ENCODE measurements at places on chromosomes 5 and 9. TPM values are rescaled to one million over a fixed set of nuclear protein-coding genes. Genes with fewer than 3 reads are reported as not detected.

The FST gene
- total RNA-seq, result 11.3 TPM

The DROSHA gene
- total RNA-seq, result 36.5 TPM

The CCDC107 gene
- 11.0 TPM for total RNA-seq

The RPL37 gene
- total RNA-seq, result 183 TPM

The CDH9 gene
- not detected for total RNA-seq

DNA sequence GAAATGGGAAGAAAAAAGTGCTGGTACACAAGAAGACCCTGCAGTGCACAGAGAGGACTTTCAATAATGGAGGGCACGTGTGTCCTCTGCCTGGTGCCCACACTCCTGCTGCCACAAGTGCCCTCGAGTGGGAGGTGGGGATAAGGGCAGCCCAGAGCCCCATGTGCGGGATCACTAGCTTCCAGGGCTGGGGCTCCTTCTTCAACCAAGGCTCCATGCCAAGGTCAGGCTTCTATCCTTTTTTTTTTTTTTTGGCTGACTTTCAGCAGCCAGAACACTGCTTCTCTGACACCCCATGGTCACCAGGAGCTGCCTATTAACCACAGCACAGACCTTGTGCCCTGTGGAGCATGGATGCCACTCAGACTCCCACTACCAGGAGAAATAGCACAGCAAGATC, 7.5 kb downstream of the ACSL6 start:
- no peaks in the 10 kb centered on the region for H3K36me3 ChIP-seq
- no peaks in the 10 kb centered on the region for H3K4me1 ChIP-seq
- no peak for DNase-seq
- H3K4me3 ChIP-seq, result no peak overlapping the region
- no peak overlapping the region for H3K27ac ChIP-seq

GRCh38 chr9:123787416-123787815, 142.5 kb downstream of the DENND1A start:
- no peak for DNase-seq
- H3K4me1 ChIP-seq, result no peaks in the 10 kb centered on the region
- H3K36me3 ChIP-seq, result no peaks in the 10 kb centered on the region
- H3K27me3 ChIP-seq, result no peaks in the 10 kb centered on the region
- H3K4me3 ChIP-seq, result no peak overlapping the region

GRCh38 chr9:116697362-116697761, 10.3 kb downstream of the TRIM32 start:
- H3K27ac ChIP-seq, result no peak overlapping the region
- H3K36me3 ChIP-seq, result peaks cover 19% of the 10 kb centered on the region
- no peak overlapping the region for H3K4me3 ChIP-seq
- H3K27me3 ChIP-seq, result no peaks in the 10 kb centered on the region
- DNase-seq, result no peak

- H3K27me3 ChIP-seq, result no peaks in the 10 kb centered on the region
- no peaks in the 10 kb centered on the region for H3K4me1 ChIP-seq
- H3K4me3 ChIP-seq, result no peak overlapping the region
- no peak for DNase-seq
- H3K27ac ChIP-seq, result no peak overlapping the region
These were observed 9.1 kb upstream of the EGFLAM start for GRCh38 chr5:38249301-38249700.

GRCh38 chr9:79719021-79719420, 147.3 kb downstream of the TLE4 start:
- no peaks in the 10 kb centered on the region for H3K4me1 ChIP-seq
- DNase-seq, result no peak
- H3K27ac ChIP-seq, result no peak overlapping the region
- H3K36me3 ChIP-seq, result peaks cover 9% of the 10 kb centered on the region
- no peaks in the 10 kb centered on the region for H3K27me3 ChIP-seq

GRCh38 chr5:41978676-41979075, 53.6 kb downstream of the FBXO4 start:
- H3K27ac ChIP-seq, result no peak overlapping the region
- no peak overlapping the region for H3K4me3 ChIP-seq
- H3K4me1 ChIP-seq, result no peaks in the 10 kb centered on the region
- DNase-seq, result no peak

GRCh38 chr5:96017951-96018350, 56.3 kb upstream of the ELL2 start:
- H3K27me3 ChIP-seq, result no peaks in the 10 kb centered on the region
- H3K36me3 ChIP-seq, result no peaks in the 10 kb centered on the region
- no peaks in the 10 kb centered on the region for H3K4me1 ChIP-seq
- H3K4me3 ChIP-seq, result no peak overlapping the region
- H3K27ac ChIP-seq, result no peak overlapping the region

- peaks cover 14% of the 10 kb centered on the region for H3K4me1 ChIP-seq
- H3K36me3 ChIP-seq, result peaks cover 49% of the 10 kb centered on the region
- no peaks in the 10 kb centered on the region for H3K27me3 ChIP-seq
- no peak overlapping the region for H3K4me3 ChIP-seq
- DNase-seq, result no peak
These were observed 4.2 kb downstream of the MYORG start for GRCh38 chr9:34372467-34373011.

GRCh38 chr5:175655411-175655810, 2.5 kb upstream of the HRH2 start:
- no peaks in the 10 kb centered on the region for H3K36me3 ChIP-seq
- peaks cover 9% of the 10 kb centered on the region for H3K27me3 ChIP-seq

DNA sequence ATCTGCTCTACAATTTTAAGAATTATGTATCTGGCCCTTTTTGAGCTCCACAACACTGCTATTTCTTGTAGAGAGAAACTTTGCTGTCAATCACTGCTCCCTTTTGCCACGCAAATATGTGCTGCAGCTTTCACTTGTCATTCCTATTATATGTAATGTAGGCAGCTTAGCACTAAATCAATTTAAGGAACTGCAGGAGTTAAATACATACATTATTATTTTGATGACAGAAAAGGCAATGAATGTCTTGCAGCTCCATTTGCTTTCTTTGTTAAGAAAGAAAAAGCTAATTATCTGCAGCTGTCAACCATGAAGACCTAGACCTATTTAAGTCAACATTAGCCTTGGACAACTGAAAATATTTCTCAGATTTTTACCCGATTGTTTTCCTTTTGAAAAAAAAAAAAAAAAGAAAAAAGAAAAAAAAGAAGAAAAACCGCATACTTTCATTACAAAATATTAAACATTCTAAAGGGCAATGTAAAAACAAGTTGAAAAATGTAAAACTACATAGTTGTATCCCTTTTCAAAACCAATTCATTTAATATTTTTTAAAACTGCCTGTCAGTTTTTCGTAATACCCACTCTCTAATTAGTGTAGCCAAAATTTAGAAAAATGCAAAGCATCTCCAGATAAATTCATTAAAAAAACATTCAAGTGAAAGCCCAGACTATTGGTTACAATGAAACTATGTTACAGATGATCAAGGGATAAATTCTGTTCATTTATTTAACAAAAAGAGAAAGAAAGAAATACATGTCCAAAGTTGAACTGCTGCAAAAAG, 57.2 kb downstream of the RFX3 start:
- DNase-seq, result no peak
- no peak overlapping the region for H3K4me3 ChIP-seq
- H3K27ac ChIP-seq, result no peak overlapping the region

DNA sequence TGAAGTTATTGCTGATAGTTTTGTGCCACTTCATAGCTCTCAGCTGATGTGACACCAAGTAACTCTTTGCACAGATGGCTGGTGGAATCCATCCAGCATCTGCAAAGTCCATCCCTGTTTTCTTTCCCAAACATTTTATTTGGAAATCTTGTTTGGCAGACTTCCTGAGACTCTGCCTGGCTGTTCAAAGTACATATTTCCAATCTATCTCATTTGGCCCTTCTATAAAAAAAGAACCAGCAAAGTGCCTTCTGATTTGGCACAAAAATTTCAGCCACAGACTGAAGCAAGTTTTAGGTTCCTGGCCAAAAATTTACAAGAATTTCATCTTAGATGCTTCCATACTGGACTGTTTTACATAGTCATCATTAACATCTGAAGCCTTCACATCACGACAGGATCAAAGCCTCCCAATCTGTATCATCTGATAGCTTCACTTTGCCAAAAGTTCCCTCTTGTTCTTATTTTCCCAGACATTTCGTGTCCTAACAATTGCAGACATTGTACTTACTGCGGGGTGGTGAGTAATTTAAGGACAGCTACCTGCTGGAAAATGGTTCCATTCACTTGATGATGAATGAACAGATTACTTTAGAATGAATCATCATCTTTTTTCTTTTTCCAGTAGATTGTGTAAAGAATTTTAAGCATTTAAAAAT, 377.3 kb downstream of the KIAA0825 start:
- H3K27ac ChIP-seq, result no peak overlapping the region
- H3K36me3 ChIP-seq, result no peaks in the 10 kb centered on the region
- no peaks in the 10 kb centered on the region for H3K27me3 ChIP-seq
- H3K4me3 ChIP-seq, result no peak overlapping the region
- no peak for DNase-seq
- H3K4me1 ChIP-seq, result peaks cover 26% of the 10 kb centered on the region

- DNase-seq, result no peak
- H3K4me3 ChIP-seq, result peak overlapping the region; percentile 85
- H3K27ac ChIP-seq, result peak overlapping the region; percentile 91
- no peaks in the 10 kb centered on the region for H3K27me3 ChIP-seq
- peaks cover 41% of the 10 kb centered on the region for H3K36me3 ChIP-seq
These were observed 502 bp downstream of the NSD1 start for GRCh38 chr5:177133853-177134696.

GRCh38 chr5:135916638-135917263, 21.1 kb upstream of the IL9 start:
- H3K27ac ChIP-seq, result no peak overlapping the region
- H3K27me3 ChIP-seq, result no peaks in the 10 kb centered on the region
- H3K4me3 ChIP-seq, result no peak overlapping the region
- H3K36me3 ChIP-seq, result no peaks in the 10 kb centered on the region
- H3K4me1 ChIP-seq, result no peaks in the 10 kb centered on the region
- DNase-seq, result no peak
